NCI-H1436 treated with DMSO at 0.1 percent for 48 hours (cell line): ENCODE measurements at places on chromosomes 13 and 19.

DNA sequence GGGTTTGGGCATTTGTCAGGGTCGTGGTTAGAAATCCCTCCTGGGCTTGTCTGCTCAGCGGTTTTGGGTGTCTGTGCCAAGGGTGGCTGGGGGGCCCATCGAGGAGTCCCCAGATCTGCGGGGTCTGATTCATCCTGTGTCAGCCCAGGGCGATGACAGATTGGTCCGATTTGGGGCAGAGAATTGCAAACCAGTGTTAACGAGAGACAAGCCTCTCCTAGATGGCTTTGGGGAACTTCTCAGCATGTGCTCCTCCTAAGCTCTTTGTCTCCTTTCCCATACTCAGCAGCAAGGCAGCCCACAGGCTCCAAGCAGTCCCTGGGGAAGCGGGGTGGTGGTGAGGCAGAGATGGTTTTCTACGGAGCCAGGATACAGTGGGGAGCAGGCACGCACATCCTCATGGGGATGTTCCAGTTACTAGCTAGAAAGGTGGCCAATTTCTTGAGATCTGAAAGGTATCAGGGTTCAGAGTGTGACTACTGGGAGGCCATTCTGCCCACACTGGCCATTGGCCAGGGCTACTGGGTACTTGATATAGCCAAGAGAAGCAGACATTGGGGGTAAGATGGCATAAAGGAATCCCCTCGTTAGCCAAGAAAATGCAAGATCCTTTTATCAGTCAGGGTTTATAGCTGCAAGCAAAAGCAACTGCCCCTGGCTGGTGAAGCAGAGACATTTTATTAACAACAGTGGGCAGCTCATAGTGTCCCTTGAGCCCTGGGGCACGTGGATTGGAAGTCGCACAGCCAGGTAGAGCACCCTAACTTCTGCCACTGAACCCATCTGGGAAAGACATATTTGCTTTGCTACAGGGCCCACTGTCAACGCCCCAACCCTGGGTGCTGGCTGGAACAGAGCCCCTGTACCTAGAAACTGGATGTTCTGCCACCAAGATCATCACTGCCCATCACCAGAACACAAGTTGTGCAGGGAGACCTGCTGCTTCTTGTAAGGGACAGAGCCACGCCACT is 63.6 kb downstream of the RGCC start:
- no peak for DNase-seq

- DNase-seq, result no peak
These were observed 32.3 kb downstream of the WASF3 start for GRCh38 chr13:26589754-26590153.

DNA sequence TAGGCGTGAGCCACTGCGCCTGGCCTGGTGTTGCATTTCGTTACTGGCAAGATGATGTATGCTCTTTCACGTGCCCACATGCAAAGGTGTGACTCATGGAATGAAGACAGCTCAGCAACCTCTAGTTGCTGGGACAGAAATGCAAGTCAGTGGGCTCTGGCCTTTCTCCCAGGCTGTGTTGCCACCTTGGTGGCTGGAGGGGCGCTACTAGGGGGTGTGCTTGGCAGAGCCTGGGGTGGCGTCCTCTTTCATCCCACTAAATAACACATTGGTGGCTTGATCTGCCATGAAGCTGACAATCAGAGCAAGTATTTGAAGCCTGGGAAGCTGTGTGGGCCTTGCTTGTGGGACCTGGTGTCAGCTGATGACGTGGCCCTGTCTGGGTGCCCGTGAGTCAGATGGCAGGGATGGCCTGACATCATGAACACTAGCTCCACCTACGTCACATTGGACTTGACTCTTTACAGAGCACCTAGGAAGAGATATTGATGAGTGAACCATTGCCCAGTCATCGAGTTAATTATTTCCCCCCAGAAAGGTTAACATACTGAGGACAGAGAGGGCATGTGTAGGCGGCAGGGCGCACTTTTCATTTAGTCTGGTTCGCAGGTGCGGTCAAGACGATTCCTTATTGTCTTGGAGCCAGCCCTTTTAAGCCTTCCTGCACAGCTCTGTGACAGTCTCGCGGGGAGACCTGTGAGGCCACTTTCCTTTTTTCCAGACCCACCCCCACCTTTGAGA is 154.2 kb downstream of the TM9SF2 start:
- no peak for DNase-seq

DNA sequence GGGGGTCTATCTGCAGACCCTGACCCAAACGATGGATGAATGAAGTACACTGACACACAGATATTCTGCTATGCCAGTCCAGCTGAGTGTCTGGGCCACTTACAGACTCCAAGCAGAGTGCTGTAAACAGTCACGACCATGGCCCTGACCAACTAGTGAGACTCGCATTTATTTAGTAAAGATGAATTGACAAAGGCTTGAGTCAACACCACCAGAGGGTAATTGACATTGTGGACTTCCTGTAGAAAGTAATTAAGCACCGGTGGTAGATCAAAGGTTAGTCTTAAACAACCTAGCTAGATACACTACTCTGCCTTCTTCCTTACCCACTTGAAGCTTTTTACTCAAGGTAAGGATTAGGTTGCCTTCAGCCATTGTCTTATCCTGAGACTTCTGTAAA is 63.4 kb upstream of the KPNA3 start:
- no peak for DNase-seq

DNA sequence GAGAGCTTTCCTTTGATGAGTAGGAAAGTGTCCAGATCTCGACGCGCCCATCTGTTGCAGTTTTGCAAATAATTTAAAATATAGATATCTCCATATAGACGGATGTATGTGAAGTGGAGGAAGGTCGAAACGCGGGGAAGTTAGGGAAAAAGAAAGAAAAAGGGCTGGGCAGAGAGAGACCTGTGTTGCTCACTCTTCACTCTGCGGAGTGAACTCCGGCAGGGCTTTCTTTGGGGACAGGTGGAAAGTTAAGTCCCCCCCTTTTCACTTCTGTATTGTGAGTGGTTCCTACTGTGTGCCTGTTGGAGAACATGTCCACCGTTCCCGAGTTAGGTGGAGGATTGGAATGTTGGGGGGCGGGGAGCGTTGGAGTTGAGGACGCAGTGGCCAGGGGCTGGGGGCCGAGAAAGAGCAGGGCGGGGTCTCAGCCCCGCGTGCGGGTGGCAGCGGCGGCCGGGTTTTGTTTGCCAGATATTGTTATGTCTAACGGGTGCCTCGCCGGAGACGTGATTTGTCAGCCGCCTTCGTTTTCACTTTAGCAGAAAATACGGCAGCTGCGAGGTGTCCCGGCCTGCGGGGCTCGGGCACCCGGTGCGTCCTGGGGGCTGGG is 145.1 kb upstream of the ZNF536 start:
- DNase-seq, result no peak

DNA sequence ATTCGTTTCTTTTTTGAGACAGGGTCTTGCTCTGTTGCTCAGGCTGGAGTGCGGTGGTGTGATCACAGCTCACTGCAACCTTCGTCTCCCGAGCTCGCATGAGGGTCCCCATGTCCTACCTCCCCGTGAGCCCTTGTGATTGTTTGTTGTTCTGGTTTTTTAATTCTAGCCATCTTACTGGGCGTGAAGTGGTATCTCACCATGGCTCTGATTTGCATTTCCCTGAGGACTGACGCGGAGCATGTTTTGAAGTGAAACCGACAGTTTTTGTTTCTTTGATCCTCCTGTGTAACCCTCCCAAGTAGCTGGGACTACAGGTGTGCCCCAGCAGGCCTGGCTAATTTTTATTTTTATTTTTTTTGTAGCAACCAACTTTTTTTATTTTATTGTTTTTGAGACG is 21.7 kb downstream of the GNG7 start:
- DNase-seq, result no peak
